ENCODE measurements at places on chromosomes 11 and 22. TPM values are rescaled to one million over a fixed set of nuclear protein-coding genes. Genes with fewer than 3 reads are reported as not detected.

Gene KMT5B
- 19.3 TPM for polyA plus RNA-seq

- DNase-seq, result no peak
These were observed 79.8 kb downstream of the CLPB start for GRCh38 chr11:72354356-72355115.

- no peak for DNase-seq
These were observed at the start of gene HBE1 for GRCh38 chr11:5269715-5270147. Gene HBE1, minus strand, starts transcription at chr11:5269945. Its CDS starts 55 bp downstream, at chr11:5269890.

Gene TBX1
- 1.3 TPM for polyA plus RNA-seq

DNA sequence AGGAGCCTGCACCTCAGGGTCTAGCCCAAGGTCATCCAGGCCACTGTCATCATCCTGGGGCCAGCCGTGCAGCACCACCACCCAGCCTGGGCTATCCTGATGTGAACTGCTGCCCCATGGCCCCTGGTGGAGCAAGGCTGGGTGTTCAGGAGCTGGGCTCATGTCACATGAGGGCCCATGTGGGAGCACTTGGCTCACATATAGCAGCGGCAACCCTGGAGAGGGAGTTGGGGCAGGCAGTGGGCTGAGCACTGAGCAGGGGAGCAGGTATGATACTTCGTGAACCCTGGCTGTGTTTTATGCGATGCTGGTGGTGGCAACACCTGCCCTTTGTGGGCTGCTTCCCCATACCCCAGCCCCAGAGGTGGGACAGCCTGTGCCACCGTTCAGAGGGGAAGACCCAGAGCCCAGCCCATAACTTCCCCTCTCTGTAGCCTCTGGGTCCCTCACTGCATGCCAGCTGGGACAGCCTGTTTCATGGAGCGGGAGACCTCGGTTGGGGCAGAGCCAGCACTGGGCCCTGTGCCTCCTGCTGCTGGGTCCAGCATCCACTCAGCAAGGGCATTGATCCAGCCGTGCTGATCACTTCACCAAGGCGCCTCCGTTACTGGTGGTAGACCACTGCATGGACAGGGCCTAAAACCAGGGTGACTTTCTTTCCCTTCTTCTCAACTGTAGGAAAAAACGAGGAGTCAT, 62.5 kb upstream of the SUSD2 start:
- DNase-seq, result no peak

- DNase-seq, result no peak
These were observed 3.6 kb downstream of the FAT3 start for GRCh38 chr11:92227959-92228935.

Gene MAPK8IP2
- polyA plus RNA-seq, result 10.0 TPM

GRCh38 chr22:32465661-32466060, 1.4 kb upstream of the BPIFC start:
- no peak for DNase-seq

All from pancreas (tissue), 10 donors.